GOT3 (cell line): ENCODE measurements at places on chromosomes 2 and 18.

DNA sequence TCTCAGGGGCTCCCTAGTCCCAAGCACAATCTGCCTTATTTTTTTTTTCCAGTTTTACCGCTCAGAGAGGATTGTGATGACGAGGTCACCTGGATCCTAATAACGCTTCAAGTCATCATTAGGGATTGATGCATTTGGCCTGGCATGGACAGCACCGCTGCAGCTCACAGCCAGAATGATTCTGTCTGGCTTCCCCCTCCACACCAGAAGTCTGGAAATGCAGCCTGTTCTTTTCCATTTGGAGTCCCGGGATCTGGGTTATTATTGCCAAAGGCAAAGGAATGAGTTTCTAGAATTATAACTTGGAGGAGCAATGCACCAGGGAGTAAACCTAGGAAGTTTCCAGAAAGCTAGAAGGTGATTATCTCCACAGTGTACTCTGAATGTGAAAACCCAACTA lies 81.1 kb upstream of the TAF1B start:
- DNase-seq = no peak

- DNase-seq = no peak
Measured at GRCh38 chr2:25757906-25758305, 84.5 kb upstream of the DTNB start.

DNA sequence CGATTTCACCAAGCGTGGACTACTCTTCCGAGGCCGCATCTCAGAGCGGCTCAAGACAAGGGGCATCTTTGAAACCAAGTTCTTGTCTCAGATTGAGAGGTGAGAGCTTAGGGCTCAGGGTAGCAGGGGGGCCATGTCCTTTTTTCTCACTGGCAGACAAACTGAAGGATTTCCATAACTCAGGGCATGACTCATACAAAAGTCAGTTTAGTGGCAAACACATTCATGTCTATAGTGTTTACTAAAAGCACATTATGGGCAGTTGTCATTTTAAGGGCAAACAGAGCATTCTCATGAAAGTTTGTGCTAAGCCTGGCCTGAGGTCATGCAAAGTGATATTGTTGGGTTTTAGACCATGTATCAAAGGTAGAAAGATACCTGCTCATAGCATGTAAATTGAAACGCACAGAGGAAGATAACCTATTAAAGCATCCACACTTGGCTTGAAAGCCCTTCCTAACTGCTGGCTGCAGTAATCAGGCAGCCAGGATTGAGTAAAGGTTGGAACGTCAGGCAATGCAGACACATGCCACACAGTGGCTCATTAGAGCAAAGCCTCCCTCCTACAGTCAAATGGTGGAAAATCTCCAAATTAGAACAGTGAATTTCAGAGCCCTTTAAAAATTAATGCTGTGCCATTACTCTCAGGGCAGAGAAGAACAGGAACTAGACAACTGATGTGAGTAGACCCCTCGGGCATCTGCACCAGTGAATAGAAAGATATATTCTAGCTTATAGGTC lies 54.2 kb downstream of the HK2 start:
- DNase-seq = no peak

DNA sequence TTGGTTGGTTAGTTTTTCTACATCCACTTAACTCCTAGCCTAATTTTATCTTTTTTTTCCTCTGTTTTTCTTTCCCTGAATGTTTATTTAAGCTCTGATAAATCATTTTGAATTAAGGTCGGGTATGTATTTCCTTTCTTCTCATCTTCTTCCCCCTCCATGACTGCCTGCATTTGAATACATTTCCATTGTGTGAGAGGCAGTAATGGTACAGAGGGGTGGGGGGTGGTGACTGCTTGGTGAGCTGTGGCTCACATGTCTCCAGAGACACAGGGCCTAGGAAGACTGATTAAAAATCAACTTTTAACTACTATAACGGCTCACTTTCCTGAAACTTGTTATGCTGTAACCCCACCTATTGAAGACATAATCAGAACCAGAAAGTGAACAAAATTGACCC lies 58.0 kb downstream of the NEDD4L start:
- DNase-seq = no peak

GRCh38 chr2:190858817-190859216 lies 21.8 kb upstream of the GLS start:
- no peak for DNase-seq

- no peak for DNase-seq
Measured at GRCh38 chr2:208183972-208184705, 5.7 kb downstream of the C2orf80 start.

DNA sequence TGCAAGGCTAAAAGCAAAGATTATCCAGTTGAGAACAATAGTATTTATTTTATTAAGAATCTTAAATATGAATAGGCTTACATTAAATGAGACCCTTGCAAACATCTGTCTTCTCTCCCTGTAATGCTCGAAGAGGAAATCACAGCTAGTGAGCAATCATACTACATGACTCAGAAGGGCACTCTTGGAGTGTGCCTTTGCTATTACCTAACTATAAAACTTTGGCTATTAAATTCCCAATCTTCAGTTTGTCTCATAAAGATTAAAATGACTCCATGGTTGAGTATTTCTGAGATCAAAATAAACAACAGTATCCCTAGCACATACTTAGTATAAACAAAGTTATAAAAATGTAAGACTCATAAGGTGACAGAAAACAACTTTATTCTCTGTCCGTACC lies 296.9 kb downstream of the KCNJ3 start:
- DNase-seq = no peak

DNA sequence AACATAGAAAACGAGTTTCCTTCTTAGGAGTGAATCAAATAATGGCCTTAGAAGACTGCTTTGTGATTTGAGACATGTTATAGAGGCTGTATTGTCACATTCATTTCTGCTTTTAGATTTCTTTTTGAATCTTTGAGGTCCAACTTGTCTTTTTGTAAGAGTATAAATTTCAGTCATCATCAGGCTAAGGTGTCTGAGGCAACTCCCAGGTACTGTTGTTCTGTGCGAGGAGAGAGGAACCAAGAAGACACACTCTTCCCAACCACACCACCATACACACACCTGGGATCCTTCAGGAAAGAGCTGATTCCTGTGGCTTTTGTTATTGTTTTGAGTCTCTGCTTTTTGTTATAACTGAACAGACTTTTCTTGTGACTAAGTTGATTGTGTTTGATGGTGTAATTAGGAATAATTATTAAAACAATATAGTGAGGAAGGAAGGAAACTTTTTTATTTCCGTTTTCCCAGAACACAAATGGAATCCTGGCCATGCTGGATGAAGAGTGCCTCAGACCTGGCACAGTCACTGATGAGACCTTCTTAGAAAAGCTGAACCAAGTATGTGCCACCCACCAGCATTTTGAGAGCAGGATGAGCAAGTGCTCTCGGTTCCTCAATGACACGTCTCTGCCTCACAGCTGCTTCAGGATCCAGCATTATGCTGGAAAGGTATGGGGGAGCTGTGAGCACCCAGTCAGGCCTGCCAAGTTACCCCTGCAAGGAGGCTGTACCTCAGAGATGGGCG lies 140.4 kb downstream of the MYO1B start:
- no peak for DNase-seq

- no peak for DNase-seq
Measured at GRCh38 chr2:236982693-236983455, 102.8 kb upstream of the COPS8 start.

DNA sequence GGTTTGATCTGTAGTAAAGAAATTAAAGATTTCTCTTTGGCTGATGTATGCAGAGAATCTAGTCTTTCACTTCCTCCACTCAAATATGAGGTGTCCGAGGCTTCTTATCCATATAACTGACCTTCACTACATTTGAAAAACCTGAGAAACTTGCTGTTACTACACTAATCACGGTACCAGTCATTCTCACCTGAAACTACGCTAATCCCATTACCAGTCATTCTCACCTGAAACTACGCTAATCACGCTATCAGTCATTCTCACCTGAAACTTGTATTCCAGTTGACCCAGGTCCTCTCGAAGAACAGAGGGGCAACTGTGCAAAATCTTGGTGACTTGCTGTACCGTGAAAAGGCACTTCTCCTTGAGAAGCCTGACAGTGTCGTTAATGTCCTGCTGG lies 5.1 kb downstream of the MTERF4 start:
- no peak for DNase-seq

DNA sequence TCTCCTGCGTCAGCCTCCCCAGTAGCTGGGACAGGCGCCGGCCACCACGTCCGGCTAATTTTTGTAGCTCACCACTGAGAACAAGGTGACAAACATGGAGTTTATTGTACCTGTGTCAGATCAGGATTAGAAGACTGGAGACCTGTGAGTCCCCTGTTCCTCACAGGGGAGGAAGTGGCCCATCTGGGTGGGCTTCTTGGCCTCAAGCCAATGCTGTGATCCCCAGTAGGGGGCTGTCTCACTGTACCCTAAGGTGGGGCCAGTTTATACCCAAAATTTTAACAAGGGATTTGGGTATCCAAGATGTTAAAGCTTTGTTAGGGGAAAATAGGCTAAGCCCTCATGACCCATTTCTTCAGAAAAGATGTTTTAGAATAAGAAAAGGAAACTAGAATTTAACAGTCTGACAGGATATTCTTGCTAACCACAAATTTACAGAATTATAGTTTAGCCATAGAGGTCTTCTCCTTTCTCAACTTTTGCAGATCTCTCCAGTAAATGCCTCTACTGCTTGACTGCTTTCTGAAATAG lies 16.3 kb downstream of the PCBP1 start:
- DNase-seq = no peak

GRCh38 chr18:23743733-23744333 lies 54.6 kb downstream of the LAMA3 start:
- DNase-seq = no peak

DNA sequence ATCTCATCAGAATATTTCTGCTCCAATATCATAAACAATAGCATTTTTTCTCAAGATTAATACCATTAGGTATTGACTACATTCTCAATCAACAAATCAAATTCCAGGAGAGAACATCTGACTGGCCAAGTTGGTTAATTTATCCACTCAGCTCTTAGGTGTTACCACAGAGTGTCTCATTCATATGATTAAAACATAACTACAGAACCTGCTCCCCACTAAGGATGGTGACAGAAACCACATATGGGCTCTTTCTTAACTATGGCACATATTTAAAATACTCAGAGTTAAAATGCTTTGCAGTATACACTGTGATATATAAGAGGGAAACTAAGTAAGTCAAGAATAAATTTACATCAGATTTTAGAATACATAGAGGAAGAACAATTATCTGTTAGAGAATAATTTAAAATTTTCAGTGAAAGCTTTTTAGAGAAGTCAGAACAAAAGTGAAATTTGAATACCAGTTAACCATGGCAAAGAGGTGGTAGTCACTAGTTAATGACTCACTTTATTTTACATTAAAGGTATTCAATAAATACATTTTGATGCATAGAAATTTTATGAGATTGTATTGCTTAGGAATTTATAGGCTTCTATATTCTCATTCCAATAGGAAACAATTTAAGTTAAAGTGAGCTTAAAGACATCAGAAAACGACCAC lies 1120.8 kb upstream of the TMEFF2 start:
- no peak for DNase-seq

- no peak for DNase-seq
Measured at GRCh38 chr2:5695654-5696403, 3.6 kb downstream of the SOX11 start.

- no peak for DNase-seq
Measured at GRCh38 chr2:111983478-111984212, 71.4 kb upstream of the TMEM87B start.

GRCh38 chr2:26946841-26947784 lies 23.3 kb upstream of the MAPRE3 start:
- DNase-seq = no peak

DNA sequence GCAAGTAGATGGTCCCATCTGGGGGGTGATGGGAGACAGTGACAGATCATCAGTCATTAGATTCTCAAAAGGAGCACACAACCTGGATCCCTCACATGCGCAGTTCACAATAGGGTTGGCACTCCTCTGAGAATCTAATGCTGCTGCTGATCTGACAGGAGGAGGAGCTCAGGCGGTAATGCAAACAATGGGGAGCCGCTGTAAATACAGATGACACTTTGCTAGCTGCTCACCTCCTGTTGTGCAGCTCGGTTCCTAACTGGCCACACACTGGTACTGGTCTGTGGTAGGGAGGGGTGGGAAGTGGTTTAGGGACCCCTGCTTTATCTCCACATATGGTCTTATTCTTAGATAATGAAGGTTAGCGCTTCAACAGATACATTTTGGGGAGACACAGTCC lies 506.6 kb downstream of the PLCL1 start:
- DNase-seq = no peak

DNA sequence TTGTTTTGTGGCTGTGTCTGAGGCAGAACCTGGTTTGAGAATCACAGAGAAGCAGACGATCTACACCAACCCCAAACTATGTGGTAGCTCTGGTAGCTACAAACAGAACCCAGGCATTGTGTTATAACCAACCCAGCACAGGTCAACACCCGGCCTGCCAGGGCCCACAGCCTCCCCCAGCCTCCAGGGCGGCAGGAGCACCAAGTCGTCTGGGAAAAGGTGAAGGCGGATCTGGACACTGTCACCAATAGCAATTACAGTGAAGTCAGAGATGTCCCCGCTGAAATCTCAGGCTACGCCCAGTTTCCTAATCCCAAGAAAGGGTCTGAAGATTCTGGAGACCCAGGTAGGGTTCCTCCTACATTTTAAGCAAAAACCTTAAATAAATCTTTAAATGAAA lies 3.6 kb downstream of the HJURP start:
- DNase-seq = no peak
